ENCODE measurements at places on chromosomes 16 and 17.

DNA sequence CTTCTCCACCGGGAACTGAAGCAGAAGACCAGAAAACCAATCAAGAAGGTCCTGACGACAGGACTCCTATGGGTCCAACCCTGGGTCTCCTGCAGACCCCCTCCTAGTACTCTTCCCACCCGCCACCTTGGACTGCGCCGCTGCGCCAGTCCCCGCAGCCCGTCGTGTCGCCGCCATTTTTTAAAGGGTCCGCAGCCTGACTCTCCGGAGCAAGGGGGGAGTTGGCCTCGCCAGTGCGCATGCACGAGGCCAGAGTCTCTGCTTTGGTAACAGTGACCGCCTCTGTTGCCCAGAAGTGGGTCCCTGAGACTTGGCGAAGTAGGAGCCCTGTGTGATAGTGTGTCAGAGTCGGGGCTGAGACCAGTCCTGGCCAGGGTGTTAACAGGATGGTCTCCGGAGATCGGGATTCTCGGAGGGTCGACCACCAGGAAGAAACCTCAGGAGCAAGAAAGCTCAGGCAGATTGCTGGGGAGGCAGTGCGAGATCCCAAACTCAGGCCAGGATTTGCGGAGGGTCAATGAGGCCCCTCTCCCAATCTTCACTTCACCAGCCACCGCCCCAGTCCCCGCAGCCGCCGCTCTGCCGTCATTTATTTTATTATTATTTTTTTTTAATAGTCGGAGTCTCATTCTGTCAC, 612.5 kb downstream of the KCNJ18 start:
- no peak for DNase-seq

GRCh38 chr16:29982560-29983419, 9.1 kb downstream of the TAOK2 start:
- no peak for DNase-seq

- DNase-seq, result no peak
These were observed 4.8 kb downstream of the TBC1D16 start for GRCh38 chr17:80030730-80031410.

DNA sequence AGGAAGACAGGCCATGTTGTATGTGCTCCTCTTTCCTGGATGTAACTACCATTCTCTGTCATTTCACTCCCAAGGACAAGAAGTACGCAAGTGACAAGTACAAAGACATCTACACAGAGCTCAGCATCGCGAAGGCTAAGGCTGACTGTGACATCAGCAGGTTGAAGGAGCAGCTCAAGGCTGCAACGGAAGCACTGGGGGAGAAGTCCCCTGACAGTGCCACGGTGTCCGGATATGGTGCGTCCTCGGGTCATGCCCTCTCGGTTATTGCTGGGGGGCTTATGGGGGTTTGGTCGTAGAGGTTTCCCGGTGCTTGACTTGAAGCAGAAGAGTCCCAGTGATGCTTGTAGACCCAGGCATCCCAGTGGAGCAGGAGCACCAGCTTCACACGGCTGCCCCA, 29.0 kb downstream of the PLD6 start:
- no peak for DNase-seq

GRCh38 chr16:83733301-83733700, 74.5 kb upstream of the HSBP1 start:
- no peak for DNase-seq

- no peak for DNase-seq
These were observed 9.1 kb downstream of the ASIC2 start for GRCh38 chr17:33284022-33284421.

GRCh38 chr17:57253362-57254065, 2.8 kb upstream of the MSI2 start:
- no peak for DNase-seq

DNA sequence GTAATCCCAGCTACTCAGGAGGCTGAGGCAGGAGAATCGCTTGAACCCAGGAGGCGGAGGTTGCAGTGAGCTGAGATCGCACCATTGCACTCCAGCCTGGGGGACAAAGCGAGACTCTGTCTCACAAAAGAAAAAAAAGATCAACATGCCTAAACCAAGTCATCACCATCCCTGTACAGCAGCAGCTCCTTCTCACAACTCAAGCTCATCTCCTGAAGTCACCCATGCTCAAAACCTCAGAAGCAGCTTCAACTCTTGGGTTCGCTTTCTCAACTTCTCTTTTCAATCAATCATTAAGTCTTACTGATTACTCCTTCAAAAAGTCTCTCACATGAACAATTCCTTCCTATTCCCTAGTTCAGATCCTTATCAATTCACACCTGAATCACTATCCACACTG, 31.3 kb downstream of the PHLPP2 start:
- no peak for DNase-seq

- no peak for DNase-seq
These were observed 60.4 kb upstream of the GNG13 start for GRCh38 chr16:860891-861290.

DNA sequence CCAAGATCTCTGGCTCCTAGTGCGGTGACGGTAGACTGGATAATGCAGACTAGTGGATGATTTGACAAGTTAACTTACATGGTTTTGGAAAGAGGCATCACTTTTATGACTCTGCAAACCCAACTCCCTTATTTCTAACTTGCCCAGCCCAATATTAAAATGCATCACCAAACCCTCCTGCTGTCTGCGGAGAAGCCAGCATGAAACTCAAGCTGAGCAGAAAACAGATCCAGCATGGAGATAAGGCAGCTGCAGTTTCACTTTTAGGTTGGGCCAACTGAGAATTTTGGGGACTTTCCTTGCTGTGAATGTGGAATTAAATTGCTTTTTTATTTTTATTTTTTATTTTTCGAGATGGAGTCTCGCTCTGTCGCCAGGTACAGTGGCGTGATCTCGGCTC, 27.8 kb downstream of the CDH1 start:
- DNase-seq, result no peak

- no peak for DNase-seq
These were observed 172.5 kb downstream of the AHSP start for GRCh38 chr16:31700200-31700529.

GRCh38 chr16:69201787-69202186, 14.8 kb downstream of the SNTB2 start:
- no peak for DNase-seq

DNA sequence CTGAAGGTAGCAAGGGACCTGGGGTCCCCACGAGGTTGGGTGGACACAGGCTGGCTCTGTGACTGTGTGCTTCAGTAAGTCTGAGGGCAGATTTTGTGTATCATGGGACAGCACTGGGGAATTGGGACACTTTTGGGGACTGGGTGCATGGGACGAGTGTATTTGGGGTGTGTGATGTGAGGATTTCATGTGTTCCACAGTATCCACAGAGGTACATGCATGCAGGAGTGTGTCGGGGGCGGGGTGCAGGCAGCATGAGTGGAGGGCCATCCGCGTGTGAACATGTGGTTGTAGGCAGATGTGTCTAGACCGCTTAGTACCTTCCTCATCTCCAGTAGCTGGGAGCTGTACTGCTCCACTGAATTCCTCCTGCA, 1.1 kb upstream of the DLX3 start:
- no peak for DNase-seq

- no peak for DNase-seq
These were observed 63.9 kb downstream of the SHISA9 start for GRCh38 chr16:12965274-12965804.

GRCh38 chr16:52825892-52826291, 226.8 kb downstream of the CHD9NB start:
- DNase-seq, result no peak

DNA sequence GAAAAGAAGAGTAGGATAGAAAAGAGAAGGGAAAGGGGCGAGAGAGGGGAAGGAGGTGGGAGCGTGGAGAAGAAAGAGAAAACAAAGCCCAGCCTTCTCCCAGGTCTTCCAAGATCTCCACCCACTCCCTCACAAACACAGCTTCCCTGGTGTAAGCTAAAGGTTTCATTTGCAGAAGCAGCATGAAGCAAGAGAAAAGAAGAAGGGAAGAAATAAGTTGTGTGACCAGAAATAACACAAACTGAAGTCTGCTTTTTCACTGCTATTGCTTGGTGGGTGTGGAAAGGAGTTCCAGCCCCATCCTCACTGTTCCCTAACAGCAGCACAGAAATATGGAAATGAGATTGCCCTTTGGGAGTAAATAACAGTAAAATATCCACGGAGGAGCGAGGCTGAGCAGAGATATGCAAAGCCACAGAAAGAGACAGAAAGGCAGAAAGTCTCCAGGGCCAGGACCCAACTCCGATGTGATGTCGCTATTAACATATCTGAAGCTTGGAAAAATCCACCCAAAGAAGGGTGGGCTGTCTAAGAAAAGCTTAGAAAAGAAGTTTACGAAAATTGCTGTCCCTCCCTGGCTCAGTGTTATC, 10.3 kb upstream of the GAS7 start:
- no peak for DNase-seq

- DNase-seq, result no peak
These were observed 4.0 kb downstream of the RSPRY1 start for GRCh38 chr16:57190136-57190535.

- DNase-seq, result no peak
These were observed 14.7 kb downstream of the DRC3 start for GRCh38 chr17:17987187-17987896.

GRCh38 chr17:80082403-80083135, 18.8 kb upstream of the GAA start:
- peak; percentile 69 for DNase-seq

DNA sequence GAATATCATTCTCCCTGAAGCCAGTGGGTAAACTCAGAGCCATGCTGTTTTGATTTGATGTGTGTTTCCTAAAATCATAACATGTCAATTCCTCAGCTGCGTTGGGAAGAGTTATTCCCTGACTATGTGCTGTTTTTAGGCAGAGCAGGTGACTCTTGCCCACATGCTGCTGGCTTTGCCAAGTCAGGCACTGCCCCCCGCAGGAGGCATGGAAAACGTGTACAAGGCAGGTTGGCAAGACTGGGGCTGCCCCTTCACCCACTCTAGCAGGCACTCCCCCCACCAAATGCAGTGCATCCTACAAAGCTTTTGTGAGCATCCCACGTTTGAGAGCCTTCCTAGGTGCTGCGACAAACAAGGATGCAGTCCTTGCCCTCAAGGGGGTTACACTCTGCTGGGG, 38.3 kb upstream of the NAT9 start:
- no peak for DNase-seq

DNA sequence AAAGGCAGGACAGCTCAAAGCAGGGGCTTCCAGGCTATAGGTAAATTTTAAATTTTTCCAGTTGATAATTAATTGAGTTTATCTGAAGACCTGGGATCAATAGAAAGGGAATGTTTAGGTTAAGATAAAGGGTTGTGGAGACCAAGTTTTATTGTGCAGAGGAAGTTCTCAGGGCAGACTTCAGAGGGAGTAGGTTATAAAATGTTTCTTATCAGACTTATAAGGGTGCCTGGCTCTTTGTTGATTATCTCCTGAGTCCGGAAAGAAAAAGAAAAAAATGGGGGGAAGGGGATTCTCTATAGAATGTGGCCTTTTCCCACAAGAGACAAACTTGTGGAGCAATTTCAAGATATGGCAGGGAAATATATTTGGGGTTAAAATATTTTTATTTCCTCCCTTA, 15.9 kb downstream of the SLC46A1 start:
- DNase-seq, result no peak

GRCh38 chr17:37844158-37844976, 79.8 kb upstream of the TBC1D3K start:
- peak; percentile 70 for DNase-seq

GRCh38 chr17:5785338-5785737, 201.0 kb upstream of the NLRP1 start:
- DNase-seq, result no peak

- DNase-seq, result no peak
These were observed 135.5 kb upstream of the CORO6 start for GRCh38 chr17:29758255-29758654.

GRCh38 chr17:21425736-21426135, 49.6 kb downstream of the KCNJ12 start:
- no peak for DNase-seq

DNA sequence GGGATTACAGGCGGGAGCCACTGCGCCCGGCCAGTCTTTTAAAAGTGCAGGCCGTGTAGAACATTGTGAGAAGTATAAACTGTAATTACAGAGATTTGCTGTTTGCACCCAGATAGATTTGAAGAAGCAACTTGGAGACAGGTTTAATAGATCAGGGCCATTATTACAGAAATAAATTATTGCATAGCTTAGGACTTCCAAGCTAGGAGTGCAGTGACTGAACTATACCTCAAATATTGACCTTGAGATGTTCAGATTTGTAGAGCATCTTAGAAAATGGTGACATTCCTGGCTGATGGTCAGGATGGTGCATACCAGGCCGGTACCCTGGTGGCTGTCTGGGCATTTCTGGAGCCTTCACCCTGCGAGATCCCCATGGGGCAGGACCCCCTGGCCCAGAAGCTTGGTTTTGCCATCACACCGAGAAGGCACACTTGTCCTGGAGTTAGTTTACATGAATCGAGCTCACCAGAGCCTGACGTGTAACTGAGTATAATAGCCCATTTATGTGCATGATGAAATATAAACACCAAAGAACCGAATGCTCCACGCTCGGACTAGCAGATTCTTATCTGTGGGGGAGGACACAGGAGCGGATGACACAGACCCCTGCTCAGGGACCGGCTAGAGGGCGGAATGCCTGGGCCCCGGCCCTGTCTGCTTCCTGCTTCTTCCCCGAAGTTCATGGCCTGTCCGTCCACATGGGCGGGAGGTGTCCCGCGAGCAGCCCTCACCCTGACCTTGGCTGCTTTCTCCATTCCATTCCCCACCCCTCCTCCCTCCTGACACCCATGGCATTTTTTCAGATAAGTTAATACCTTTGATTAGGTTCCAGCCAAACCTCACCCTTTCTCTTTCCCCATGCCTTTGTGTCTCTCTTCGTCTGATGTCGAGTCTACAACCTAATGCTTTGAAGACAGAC, 32.1 kb downstream of the CCDC40 start:
- no peak for DNase-seq

DNA sequence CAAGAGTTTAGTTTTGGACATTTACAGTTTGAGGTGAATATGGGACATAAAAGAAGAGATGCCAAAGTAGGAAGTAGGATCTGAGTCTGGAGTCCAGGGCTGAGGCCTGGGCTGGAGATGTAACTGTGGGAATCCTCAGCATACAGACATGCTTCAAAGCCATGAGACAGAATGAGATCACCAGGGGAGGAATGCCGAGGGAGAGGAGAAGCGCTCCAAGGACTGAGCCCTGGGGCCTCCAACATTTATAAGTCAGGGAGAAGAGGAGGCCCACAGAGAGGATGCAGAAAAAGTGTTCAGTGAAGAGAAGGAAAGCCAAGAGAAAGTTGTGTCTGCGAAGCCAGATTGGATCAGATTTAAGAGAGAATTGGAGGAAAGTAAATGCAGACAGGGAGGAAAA, 277.5 kb upstream of the MYOCD start:
- no peak for DNase-seq

DNA sequence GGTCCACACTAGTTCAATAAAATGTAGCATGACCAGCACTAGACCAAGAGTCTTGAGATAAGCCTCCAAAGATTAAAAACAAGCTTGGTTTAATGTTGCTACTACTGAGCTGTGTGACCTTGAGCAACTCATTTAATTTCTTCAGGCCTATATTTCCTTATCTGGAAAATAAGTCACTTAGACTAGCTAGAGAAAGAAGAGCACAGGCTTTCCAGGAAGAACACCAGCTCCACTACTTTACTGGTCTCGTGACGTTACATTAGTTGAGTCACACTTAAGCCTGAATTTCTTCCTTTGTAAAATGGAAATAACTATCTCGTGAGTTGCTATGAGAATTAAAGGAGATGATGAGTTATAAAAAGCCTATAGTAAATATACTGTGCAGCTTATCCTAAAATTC, 5.4 kb downstream of the HELZ start:
- DNase-seq, result no peak
